Ascending aorta (tissue), 2 donors: ENCODE measurements at places on chromosomes 16 and 17.

- no peak for DNase-seq
These were observed 5.3 kb downstream of the CEP131 start for GRCh38 chr17:81217491-81217890.

DNA sequence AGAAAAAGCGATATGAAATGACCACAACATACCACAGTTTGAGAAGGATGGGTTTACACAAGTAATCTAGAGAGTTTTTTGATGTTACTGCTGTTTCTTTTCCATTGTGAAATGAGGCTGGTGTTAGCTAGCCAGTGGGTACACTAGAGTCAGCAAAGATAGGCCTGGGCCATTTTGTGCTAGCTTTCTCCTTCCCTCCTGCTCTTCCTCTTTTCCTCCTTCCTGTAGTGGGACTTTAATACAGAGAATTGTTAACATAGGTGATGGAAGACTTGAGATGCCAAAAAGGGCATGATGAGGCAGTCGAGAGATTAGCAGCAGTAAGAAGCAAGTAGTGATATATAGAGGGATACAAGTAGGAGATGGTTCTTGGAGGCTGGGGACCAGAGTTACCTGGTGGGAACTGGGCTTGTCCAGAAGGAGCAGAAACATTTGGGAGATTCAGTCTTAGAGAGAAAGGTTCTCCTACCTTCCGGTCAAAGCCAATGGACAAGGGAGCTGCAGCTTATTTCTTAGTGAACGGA, 7.7 kb downstream of the NSRP1 start:
- DNase-seq, result no peak

- peak; percentile 96 for DNase-seq
These were observed at the start of gene ZNF287 for GRCh38 chr17:16568541-16569357. TSS of gene ZNF287 (minus strand) at chr17:16569204. CDS start at chr17:16567731, 1,473 bp downstream.

- no peak for DNase-seq
These were observed 44.1 kb upstream of the MARCHF10 start for GRCh38 chr17:62852195-62852594.

GRCh38 chr17:57092779-57093178, 7.7 kb downstream of the AKAP1 start:
- peak; percentile 90 for DNase-seq

DNA sequence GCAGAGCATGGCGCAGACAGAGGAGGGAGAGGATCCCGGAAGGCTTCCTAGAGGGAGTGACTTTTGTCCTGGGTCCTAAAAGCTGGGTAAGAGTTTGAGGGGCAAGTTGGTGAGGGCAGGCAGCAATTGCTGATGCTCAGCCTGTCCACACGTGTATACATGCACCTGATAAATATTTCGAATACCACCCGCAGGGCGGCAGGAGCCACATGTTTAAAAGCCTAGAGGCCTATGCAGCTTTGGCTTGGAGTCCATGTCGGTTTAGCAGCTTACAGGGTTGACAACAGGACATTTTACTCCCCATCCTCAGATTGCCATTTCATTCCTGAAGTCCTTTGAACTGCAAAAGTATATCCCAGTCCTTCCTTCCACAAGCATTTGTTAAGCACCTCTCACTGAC, 99.1 kb downstream of the KATNIP start:
- DNase-seq, result no peak

- DNase-seq, result no peak
These were observed 28.0 kb downstream of the AP1G1 start for GRCh38 chr16:71780521-71781089.

- DNase-seq, result no peak
These were observed 2.5 kb downstream of the NUBP2 start for GRCh38 chr16:1784977-1785845.

- peak; percentile 23 for DNase-seq
These were observed 13.2 kb downstream of the COPZ2 start for GRCh38 chr17:48024149-48025039.

GRCh38 chr17:51742571-51742970, 415.9 kb downstream of the CA10 start:
- DNase-seq, result no peak

GRCh38 chr17:39841134-39841683, 22.9 kb downstream of the IKZF3 start:
- no peak for DNase-seq

- no peak for DNase-seq
These were observed 21.5 kb downstream of the RPH3AL start for GRCh38 chr17:330993-331701.

DNA sequence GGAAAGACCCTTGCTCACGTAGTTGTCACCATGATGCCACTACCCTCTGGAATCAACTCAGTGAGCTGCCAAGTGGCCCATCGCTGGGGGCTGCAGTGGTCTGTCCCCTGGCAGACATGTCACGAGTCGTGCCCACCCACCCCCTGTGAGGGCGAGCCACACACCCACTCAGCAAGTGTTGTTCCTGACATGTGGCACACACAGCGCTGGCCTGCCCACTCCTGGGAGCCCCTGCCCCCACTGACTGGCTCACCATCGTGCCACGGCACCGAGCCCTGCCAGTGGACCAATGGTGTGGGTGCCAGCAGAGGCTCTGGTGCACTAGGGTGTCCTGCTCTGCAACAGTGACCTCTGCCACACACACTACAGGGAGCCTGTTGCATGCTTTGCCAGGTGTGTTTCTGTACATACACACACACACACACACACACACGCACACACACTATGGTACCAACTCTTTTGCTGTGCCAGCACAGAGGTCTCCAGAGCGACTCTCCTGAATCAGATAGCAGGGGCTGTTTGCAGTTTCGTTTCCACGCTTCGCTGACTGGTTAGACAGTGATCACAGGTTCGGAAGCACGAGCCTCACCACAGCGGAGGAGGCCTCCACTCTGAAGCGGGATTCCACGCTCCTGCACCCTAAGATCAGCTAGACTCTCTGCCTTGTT, 7.7 kb downstream of the RTN4RL1 start:
- DNase-seq, result no peak

GRCh38 chr17:48597528-48597777, 3.9 kb upstream of the HOXB5 start:
- no peak for DNase-seq

GRCh38 chr16:89354325-89354724, 136.0 kb downstream of the ANKRD11 start:
- no peak for DNase-seq

DNA sequence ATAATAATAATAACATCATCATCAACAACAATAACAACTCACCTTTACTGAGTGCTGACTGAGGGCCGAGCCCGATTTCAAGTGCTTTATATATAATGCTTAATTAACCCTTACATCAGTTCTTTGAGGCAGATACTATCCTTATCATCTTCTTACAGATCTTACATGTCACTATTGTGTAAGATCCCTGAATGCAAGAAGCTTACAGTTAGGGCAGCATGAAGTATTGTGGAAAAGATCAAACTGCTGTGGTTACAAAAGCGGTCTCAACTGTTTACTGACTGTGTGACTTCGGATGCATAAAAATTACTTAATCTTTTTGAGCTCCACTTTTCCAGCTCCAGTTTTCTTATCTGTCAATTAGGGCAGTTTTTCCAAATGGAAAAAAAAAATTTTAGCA, 3.3 kb downstream of the VAT1 start:
- DNase-seq, result no peak

GRCh38 chr17:1546292-1546922, 16.2 kb downstream of the PITPNA start:
- no peak for DNase-seq

DNA sequence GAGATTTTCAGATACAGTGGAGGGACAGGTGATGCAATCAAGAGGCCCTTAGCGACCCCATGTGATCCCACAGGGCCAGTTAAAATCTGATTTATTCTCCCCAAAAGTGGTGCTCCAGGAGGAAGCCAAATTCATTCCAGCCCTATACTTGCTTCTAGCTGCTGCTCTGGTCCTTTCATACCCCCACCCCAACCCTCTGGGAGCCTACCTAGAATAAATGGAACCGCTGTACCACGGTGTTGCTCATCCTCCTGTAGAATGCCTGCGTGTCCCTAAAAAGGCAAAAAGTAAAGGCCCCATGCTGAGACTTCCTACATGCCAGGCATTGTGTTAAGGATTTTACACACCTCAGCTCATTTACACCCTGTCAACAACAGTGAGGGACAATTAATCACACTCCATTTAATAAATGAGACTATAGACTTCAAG, 2.0 kb upstream of the RASL10B start:
- DNase-seq, result no peak

GRCh38 chr16:52351451-52351850, 195.5 kb downstream of the TOX3 start:
- DNase-seq, result no peak
